G401 (cell line): ENCODE measurements at places on chromosomes 6 and 20.
A peak's percentile ranks its signal among the peaks of the same experiment; 100 is the strongest.

- no peak for DNase-seq
These were observed 42.3 kb upstream of the LAMA4 start for GRCh38 chr6:112296694-112297093.

DNA sequence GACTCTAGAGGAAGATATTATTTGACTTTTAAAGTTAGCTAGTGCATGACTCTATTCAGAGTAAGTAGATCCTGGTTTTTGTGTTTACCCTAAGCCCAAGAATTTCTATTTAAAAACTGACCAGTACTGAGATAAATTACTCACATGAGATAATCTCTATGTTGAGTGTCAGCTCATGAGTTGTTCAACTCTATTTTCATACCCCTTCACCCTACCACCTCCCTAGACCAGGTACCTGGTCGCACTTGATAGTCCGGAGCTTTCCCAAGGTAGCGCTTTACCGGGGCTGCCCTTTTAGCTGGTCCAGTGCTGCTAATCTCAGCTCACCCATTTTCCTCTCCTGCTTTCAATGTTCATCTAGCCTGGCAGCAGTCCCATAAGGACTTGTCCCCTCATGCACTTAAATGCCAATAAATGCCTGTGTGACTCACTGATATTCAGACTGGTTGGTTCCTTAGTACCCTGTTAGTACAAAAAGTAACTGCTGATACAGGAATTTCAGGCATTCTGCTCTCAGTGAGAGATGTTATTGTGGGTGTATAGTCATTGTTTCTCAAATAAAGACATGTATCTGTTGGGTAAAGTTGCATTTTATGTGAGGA lies 503.9 kb downstream of the ADGRB3 start:
- no peak for DNase-seq

- DNase-seq, result no peak
These were observed 5.9 kb upstream of the KIAA1755 start for GRCh38 chr20:38266426-38266825.

DNA sequence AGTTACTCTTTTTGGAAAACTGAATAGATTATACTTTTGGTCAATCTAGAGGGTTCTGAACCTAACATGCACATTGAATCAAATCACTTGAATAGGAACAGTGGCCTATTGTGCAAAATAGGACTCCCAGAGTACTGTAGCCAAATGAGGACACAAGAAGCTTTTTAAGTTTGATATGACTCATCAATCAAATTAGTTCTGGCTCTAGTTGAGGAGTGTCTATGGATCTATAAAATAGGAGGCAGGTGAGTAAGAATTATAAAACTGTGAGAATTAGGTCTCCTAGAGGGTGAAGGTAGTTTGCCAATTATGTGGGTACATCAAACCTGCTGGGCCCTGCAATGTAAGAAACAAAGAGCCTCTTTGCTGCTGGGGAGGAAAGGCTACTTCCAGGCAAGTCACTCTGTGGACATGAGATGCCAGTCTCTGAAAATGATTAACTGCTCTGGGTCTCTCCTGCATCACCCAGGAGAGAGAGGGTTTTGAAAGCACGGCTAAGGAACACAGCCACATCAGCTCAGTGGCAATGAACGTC lies 112.3 kb downstream of the RCAN2 start:
- no peak for DNase-seq

DNA sequence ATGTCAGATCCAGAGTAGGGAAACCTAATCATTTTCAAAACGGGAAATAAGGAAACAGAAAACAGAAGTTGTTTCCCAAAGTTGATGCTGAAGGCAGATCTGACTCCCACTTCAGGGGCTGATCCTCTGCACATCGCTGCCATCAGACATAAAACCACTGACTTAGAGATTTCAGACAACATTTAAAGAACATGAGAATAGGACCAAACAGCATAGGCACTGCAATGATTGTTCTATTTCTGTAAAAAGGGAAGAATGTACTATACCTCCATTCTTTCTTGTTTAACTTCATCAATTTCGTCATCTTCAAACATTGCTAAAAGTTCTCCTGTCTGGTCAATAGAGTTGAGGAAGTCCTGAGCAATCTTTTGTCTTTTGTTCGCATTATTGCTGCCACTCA lies 324.7 kb upstream of the RUNX2 start:
- DNase-seq, result no peak

DNA sequence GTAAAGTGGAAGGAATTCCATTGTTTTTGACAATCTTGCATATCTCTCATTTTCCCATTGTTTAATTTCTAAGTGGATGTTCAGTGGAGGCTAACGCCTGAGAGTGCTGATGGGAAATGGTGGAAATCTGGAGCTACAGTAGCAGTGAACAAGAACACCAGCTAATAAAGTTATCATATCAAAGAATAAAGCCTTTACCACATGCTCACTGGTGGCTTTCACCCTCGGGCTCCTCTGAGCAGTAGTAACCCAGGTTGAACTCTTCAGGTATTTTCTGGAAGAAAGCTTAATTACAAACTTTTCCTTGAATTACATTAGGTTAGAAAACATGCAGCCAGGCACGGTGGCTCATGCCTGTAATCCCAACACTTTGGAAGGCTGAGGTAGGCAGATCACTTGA lies 10.4 kb upstream of the ACAT2 start:
- DNase-seq, result no peak

GRCh38 chr20:1313236-1313964 lies 15.5 kb downstream of the SDCBP2 start:
- DNase-seq, result peak; percentile 82

DNA sequence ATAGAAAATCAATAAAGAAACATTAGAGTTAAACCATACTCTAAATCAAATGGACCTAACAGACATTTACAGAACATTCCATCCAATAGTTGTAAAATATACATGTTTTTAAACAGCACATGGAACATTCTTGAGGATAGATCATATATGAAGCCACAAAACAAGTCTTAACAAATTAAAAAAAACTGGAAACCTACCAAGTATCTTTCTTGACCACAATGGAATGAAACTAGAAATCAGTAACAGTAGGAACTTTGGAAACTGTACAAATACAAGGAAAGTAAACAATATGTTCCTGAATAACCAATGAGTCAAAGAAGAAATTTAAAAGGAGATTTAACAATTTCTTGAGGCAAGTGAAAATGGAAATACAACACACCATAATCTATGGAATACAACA lies 91.2 kb upstream of the GLP1R start:
- no peak for DNase-seq

GRCh38 chr20:57514273-57514751 lies 10.6 kb downstream of the CTCFL start:
- DNase-seq, result peak; percentile 80

- no peak for DNase-seq
These were observed 101.5 kb downstream of the CAP2 start for GRCh38 chr6:17494919-17495318.

- no peak for DNase-seq
These were observed 17.5 kb upstream of the CEP85L start for GRCh38 chr6:118668761-118669385.

- DNase-seq, result no peak
These were observed 38.1 kb downstream of the RNF144B start for GRCh38 chr6:18425218-18425617.

DNA sequence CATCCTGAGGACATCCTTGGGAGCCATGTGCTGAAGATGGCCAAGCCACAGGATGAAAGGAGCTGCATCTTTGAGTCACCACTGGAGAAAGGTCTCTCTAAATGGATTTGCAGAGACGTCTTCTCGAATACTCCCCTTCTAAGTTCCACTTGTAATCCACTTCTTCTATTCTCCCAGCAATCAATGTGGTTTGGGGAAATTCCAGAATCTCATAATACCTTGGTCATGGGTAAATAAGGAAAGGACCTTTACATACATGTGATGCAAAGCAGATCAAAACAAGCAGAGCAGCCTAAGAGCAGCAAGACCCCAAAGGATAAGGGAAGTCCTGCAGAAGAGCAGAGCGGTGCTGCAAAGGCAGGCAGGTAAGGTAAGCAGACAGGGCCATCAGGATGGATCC lies 35.3 kb downstream of the TRIM38 start:
- DNase-seq, result no peak

GRCh38 chr20:13684566-13685222 lies 46.0 kb upstream of the TASP1 start:
- no peak for DNase-seq

GRCh38 chr6:32963866-32964265 lies 4.5 kb upstream of the BRD2 start:
- DNase-seq, result no peak

GRCh38 chr6:157236040-157236725 lies 87.1 kb downstream of the TMEM242 start:
- DNase-seq, result no peak

- DNase-seq, result no peak
These were observed 11.7 kb upstream of the MAPK13 start for GRCh38 chr6:36118550-36119107.

DNA sequence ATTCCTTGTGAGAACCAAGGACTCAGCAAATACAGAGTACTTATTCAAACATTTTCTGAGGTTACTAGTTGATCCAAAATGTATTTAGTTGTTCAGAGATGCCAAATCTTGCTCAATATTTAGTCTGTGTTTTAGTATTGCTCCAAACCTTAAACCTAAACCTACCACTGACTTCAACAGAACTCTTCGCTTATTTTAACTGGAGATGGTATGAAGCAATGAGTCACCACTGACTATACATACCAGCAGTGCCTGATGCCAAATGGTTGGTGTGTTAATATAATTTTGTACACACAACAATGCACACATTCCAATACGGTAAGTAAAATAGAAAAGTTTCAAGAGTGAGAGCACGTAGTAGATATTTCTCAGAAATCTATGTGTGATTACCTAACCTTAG lies 1.9 kb upstream of the SPTLC3 start:
- no peak for DNase-seq

DNA sequence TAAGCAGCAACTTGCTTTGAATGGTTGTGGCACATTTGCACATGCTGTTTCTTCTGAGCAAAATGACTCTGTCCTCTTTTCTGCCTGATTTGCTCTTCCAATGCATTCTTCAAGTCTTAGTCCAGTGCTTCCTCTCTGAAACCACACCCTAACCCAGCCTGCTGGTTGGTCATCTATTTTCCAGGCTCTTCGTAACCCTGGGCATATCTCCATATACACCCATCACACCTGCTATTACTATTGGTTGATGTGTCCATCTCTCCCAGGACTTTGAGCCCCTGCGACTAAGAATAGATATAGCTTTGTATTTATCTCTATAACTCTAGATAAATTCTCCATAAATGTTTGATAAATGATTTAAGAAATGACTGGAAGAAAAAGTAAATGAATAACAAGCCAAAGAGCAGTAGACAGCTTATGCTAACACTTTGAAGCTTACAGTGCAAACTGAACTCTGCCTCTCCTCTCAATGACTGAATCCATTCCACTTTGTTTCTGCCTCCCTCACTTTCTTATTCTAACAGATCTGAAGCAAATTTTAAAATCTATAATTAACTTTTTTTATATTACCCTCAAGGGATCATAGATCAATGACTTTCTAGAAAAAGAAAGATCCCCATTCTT lies 59.7 kb upstream of the NT5E start:
- no peak for DNase-seq
